Immature natural killer cell (primary cell): ENCODE measurements at places on chromosomes 13 and 19. TPM values are rescaled to one million over a fixed set of nuclear protein-coding genes. Genes with fewer than 3 reads are reported as not detected.
A peak's percentile ranks its signal among the peaks of the same experiment; 100 is the strongest.

GRCh38 chr19:10105509-10106099, 558 bp upstream of the PPAN start:
- DNase-seq: peak; percentile 63

- DNase-seq: no peak
These were observed 18.6 kb upstream of the ZNF266 start for GRCh38 chr19:9453953-9454352.

- DNase-seq: no peak
These were observed 334.0 kb downstream of the TBC1D4 start for GRCh38 chr13:75147946-75148345.

DNA sequence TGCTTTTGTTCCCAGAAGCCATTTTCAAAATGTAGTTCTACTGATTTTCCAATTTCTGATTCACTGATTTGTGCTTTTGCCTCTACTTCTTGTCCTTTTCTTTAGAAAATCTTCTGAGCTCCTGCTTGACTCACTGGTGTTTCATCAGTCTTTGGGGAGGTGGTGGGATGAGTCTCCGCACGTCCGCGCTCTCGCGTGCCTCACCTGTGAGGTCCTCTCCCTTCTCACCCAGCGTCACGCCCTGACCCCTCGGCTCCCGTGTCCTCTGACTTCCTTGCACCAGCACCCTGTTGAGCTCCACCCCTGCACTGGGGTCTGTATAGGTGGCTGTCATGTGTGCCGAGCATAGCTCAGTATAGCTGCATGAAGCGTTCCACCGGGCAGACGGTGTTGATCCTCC, 52.7 kb upstream of the MCF2L start:
- no peak for DNase-seq

The LILRA5 gene
- polyA plus RNA-seq: 0.28 TPM

The ZNF536 gene
- not detected for polyA plus RNA-seq

The NCAN gene
- polyA plus RNA-seq: not detected

The EPSTI1 gene
- polyA plus RNA-seq: 32.3 TPM

DNA sequence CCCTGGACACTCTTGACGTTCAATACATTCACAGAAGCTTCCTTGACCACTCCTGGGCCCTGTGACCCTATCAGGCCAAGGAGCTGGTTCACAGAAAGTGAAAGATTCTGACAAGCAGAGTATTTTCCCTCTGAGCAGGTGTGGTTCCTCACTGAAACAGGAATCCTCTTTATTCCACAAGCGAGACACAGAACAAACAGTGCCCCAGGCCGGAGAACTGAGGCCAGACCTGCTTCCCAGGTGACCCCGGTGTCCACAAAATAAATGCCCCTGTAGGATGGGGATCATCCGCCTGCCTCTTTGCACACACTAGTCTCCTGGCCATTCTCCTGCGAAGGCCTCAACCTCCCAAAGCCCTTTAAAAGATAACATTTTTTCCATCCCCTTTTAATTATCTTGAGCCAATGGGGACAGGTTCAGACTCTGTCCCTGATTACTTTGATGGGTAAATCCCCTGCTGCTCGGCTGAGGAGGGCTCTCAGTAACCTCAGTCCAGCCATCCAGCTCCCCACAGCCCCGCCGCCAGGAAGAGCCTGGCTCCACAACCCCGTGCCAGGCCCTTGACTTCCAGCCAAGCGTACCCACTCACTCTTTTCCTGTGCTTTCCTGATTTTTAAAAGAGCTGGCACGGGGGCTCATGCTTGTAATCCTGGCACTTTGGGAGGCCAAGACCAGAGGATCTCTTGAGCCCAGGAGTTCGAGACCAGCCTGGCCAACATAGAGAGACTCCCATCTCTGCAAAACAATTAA, 129.1 kb downstream of the FOXO1 start:
- no peak for DNase-seq

DNA sequence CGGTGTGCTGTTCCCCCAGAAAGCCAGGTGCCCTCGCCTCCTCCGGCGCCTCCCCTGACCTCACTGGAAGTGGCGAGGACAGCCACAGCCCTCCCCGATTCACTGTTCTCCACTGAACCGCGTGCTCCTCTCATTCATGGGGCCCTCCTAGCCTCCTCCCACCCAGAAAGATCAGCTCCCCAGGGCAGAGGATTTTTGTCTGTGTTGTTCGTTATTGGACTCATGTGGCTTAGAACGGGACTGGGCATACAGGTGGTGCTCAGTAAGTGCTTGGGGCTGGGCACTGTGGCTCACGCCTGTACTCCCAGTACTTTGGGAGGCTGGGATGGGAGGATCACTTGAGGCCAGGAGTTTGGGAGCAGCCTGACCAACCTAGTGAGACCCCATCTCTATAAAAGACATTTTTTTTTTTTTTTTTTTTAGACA, 3.8 kb downstream of the PRTN3 start:
- DNase-seq: no peak
